ENCODE measurements at places on chromosomes 3 and 15.

DNA sequence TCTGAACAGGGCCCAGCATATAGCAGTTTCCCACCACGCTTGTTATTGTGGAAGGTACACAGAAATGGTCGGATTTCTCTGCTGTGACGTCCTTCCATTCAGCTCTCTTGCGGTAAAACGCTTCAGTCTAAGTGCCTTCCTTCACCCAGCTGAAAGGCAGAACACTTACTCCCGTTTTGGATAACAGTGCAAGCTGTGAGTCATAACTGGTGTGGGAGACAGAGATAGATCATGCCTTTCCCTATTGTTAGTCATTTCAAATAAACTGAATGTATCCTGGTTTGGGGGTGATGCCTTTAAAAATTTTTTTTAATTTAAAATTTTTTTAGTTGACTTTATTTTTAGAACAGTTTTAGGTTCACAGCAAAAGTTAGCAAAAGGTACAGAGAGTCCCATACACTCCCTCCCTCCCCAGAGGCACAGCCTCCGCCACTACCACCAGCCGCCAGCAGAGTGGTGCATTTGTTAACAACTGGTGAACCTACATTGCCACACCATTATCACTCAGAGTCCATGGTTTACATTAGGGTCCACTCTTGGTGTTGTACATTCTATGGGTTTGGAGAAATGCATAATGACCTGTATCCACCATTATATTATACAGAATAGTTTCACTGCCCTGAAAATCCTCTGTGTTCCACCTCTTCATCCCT, 94.9 kb upstream of the NSMCE3 start:
- peak; percentile 33 for DNase-seq

- no peak for DNase-seq
Measured at GRCh38 chr15:88717382-88718031, 78.7 kb downstream of the ISG20 start.

GRCh38 chr3:66692766-66693150, 191.9 kb upstream of the LRIG1 start:
- no peak for DNase-seq

- no peak for DNase-seq
Measured at GRCh38 chr15:95410757-95411156, 919.7 kb upstream of the NR2F2 start.

GRCh38 chr3:150177673-150178381, 207.1 kb upstream of the PFN2 start:
- peak; percentile 40 for DNase-seq

DNA sequence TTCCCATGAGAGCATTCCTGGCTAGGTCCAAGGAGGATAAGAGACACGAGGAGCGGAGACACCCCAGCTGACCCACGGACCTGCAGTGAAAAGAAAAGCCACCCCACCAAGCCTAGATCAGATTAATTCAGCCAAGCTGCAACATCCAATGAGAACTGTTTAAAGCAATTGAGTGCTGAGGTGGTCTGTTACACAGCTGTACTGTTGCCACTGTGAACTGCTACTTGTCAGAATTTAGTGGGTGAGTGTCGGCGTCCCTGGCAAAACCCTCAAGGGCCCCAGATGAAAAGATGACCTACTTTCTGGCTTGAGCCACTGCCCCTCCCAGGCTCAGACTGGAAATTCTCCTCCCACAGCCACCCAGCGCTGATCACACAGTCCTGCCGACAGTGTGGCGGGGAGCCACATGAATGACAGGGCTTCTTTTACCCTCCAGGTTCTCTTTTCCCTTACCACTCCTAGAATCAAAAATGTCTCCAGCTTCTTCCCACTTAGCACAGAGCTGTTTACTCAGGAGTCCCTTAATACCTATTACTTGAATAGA, 26.4 kb upstream of the KBTBD12 start:
- no peak for DNase-seq

DNA sequence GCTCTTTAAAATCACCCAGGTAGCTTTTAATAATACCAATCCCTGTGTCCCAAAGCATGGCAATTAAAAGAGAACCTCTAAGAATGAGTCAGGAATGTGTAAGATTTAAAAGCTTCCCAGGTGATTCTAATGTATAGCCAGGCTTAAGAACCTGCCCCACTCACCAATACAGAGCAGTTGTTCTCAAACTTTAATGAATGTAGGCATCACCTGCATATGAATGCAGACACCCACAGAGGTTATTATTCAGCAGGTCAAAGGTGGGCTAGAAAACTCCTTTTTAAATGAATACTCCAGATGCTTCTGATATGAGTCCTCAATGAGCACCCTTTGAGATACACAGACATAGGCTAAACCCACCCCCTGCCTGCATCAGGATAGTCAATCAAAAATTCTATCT, 298.1 kb upstream of the KCNMB2 start:
- no peak for DNase-seq

DNA sequence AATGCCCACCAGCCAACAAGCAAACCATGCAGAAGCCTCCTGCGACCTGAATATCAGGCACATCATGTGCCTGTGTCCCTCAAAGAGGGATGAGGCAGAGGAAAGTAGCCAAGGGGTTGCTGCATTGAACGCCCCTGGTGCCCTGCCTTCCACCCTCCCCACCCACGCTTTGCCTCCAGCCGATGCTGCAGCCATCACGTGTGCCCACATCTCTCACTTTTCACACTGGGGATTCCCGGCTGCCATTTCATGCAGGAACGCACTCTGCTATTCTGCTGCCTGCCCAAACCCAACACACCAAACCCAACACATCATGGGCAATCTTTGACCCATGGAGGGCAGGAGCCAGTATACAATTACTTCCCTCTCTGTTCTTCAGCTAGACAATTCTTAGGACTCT, 462.2 kb upstream of the PROK2 start:
- DNase-seq = no peak

- no peak for DNase-seq
Measured at GRCh38 chr3:88189361-88189810, 39.6 kb downstream of the C3orf38 start.

GRCh38 chr3:63202529-63202928, 75.6 kb upstream of the SYNPR start:
- no peak for DNase-seq

- DNase-seq = no peak
Measured at GRCh38 chr3:89013536-89013935, 93.9 kb upstream of the EPHA3 start.

DNA sequence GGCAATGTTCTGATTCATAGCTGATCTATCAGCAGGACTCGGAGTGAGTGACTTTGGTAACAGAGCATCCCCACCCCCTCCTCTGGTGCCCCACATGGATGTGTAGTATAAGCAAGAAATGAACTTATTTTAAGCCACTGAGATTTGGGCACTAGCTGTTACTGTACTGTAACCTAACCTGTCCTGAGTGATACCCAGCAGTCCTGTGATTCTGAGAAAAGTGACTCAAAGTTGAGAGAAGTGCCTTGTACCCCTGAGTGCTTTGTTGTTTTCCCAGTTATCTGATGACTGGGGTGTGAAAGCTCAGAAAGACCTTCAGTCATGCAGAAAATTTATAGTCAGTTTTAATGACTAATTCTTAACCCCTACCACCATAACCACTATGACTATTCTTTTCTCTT, 439.9 kb upstream of the RBMS3 start:
- no peak for DNase-seq

DNA sequence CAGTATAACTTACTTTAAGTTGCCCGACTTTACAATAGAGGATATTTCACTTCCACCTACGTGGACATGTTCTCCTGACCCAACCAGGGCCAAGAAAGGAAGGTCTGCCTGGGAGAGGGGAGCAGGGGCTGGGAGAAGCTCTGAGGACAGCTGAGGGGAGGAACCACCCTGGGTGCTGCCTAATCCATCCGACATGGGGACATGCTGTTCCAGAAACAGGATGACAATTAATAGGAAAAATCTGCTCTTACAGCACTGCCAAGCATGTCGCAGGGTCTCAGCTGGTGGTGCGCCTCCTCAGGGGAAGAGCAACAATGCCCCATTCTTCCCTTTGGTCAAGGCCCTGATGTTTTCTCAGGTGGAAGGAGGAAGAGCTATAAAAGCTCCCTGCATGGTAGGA, 132.3 kb downstream of the NTRK3 start:
- no peak for DNase-seq

DNA sequence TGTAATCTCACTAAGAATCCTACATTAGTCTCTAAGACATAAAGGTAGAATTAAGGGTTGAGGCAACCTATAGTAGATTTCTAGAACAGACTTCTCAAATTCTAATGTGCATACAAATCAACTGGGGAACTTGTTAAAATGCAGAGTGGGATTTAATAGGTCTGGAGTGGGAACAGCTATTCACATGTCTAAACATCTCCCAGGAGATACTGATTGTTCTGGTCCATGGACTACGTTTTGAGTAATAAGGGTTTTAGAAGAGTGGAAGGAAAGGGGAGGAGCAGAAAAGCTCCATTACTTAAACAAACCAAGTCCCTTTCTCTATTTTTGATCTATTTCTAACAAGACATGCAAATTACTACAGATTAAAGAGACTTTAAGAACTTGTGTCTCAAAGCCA, 524.8 kb downstream of the TUSC7 start:
- DNase-seq = no peak

GRCh38 chr15:86855307-86856291, 775.9 kb downstream of the AGBL1 start:
- DNase-seq = no peak

GRCh38 chr3:152780553-152780952, 54.4 kb upstream of the P2RY1 start:
- no peak for DNase-seq

DNA sequence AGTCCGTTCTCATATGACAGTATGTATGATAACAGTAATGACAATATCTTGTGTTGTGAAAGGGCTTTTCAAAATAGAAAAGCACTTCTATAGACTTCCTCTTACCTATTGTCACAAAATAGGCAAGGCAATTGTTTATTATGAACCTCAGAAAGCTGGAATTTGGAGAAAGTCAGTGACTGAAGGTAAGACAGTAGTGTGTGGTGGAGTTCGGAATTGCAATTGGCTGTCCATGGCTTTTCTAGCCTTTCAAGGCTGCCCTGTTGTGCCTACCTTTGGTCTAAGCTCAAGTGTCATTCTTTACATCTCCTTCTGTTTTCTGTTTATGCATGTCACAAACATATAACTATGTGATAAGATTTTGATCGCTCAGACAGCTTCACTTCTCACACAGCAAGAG, 219.3 kb upstream of the NR2E3 start:
- no peak for DNase-seq

GRCh38 chr3:79199966-79200365, 567.8 kb downstream of the ROBO1 start:
- DNase-seq = no peak

DNA sequence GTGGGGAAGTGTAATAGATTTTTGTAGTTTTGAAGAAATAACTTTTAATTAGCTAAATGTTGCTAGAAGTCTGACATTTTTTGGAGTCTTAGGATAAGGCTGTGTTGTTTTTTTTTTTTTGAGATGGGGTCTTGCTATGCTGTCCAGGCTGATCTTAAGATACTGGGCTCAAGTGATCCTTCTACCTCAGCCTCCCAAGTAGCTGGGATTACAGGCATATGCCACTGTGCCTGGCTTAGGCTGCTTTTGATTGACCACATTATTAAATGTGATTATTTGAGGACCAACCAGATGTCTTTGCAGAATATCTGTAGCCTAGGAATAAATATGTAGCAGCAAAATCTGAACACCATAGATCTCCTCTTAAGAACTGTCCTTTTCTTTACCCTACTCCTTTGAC, 29.7 kb downstream of the HACD3 start:
- DNase-seq = no peak

- no peak for DNase-seq
Measured at GRCh38 chr3:129132097-129132866, 10.7 kb upstream of the RAB43 start.

DNA sequence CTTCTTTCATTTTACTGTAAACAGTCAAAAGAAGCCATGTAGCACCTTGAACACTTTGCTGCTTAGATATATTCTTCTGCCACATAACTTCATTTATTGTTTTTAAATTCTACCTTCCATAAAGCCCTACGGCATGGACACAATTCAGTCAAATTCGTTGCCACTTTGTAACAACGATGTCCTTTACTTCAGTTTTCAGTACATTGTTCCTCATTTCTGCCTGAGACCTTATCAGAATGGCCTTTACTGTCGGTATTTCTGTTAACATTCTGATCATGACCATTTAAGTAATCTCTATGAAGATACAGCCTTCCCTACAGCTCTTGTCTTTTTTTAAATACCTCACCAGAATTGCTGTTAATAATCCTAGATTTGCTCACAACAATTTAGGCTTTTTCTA, 466.9 kb downstream of the NAALADL2 start:
- no peak for DNase-seq

DNA sequence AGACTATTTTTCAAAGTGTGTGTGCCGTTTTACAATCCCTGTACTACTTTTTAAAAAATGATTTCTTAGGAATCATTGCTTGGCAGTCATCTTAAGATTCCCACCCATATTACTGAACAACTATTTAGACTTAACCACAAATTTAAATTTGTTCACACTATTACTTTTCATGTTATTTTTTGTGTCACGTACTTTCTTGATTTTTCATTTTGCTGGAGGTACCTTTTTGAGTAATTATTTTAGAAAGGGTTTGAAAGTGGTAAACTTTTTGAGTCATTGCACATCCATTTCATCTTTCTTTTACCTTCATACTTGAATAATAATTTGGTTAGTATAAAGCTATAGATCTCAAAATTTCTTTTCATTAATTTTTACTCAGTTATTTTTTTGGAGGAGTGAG, 16.9 kb downstream of the CMTM8 start:
- no peak for DNase-seq
